ENCODE measurements at places on chromosomes 16 and 17. TPM values are rescaled to one million over a fixed set of nuclear protein-coding genes. Genes with fewer than 3 reads are reported as not detected.
A peak's percentile ranks its signal among the peaks of the same experiment; 100 is the strongest.

DNA sequence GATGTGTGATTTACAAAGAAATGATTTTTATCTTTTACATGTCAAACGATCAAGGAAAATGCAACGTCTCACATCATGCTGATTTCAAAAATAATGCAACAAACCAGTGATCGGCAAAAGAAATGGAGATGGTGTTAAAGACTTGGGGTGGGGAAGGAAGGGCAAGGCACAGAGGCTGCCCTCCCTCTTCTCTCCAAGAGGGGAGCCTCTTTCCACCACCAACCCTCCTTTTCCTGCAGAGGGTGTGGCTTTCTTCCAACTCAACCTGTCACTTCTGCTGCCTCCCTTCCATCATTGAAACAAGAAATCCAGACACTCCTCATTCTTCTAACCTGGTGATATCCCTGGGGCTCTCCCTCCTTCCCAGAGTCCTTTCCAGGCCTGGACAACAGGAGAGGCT lies 320.8 kb downstream of the SLC39A11 start:
- DNase-seq: no peak

DNA sequence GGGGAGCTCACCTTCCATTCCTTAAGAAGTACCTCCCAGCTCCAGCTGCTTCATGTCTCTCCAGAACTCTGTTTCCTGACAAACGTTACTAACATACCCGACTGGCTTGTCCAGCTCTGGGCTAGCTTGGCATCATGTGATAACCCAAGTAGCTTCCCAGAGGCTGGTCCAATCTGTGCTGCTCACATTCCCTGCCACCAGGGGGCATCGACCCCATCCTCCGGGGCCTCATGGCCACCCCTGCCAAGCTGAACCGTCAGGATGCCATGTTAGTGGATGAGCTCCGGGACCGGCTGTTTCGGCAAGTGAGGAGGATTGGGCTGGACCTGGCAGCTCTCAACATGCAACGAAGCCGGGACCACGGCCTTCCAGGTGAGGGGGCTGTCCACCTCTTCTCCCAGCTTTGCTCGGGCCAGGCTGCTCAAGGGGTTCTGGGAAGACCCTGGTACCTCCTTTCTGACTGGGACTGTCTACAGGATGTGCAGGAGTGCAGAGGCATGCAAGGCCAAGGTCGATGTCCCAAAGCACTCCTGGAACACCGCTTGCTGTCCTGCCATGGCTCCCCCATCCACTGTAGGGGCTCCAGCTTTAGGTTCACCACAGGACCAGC lies 7.6 kb downstream of the EPX start:
- peak; percentile 52 for DNase-seq

The MPP2 gene
- total RNA-seq: 13.2 TPM

The TBX4 gene
- total RNA-seq: not detected

DNA sequence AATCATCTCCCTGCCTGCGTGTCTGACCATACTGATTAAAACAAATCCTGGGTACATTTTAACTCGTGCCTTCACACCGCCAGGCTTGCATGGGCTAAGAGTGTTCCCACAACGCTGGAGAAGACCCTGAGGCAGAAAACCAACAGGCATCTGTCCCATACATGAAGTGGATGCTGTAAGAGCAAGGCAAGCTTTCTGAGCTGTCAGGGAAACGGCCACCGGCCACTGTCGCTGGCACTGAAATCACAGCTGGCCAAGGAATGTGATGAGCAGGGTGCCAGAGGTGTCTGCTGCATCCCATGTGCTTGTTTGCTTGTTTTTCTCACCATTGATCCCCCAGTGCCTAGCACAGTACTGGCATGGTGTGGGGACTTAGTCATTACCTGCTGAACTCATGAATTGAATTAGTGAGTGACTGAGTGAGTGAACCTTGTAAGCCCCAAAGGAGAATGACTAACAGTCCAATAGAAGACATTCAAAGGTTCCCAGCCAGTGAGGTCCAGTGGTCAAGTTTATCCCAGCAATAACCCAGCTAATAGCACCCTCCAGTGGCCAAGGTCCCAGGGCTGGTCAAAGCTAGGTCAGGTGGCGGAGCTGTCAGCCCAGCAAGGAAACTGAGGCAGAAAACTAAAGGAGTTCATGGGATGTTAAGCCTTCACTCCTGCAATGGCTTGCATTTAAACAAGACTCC lies 92.7 kb upstream of the CDH5 start:
- DNase-seq: no peak

The DPEP3 gene
- total RNA-seq: not detected

- no peak for DNase-seq
Measured at GRCh38 chr17:60598001-60598736, 1.8 kb upstream of the PPM1D start.

DNA sequence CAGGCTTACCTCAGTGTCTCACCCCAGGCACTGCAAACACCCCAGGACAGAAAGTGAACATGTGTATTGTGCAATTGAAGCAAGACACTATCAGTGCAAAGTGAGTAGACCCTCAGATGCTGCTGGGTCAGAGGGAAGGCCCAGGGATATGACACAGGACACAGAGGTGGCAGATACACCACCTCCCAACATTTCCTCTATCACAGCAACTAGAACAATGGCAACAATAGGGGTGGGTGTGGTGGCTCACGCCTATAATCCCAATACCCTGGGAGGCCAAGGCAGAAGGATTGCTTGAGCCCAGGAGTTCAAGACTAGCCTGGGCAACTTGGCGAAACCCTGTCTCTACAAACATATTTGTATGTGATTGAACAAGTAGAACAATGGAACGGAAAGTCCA lies 22.5 kb downstream of the MILR1 start:
- DNase-seq: no peak

- peak; percentile 72 for DNase-seq
Measured at GRCh38 chr17:35373984-35374765, 754 bp upstream of the SLFN11 start.

GRCh38 chr17:34024806-34025551 lies 230.1 kb upstream of the CCL2 start:
- no peak for DNase-seq

The KCNH6 gene
- total RNA-seq: not detected

The MYH13 gene
- total RNA-seq: not detected

DNA sequence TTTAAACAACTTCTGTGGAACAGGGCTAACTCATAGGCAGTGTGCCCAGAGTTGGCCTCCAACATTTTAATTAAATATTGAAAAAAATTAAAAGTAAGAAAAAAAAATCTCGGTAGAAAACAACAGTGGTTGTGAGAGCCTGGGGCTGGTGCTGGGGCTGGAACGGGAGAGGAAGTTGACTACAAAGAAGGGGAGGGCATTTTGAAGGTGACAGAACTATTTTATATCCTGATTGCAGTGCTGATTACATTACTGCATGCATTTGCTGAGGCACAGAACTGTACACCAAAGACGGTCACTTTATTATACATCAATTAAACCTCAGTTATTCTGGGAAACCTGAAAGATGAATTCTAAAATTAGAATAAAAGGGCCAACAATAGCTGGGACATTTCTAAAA lies 142.5 kb downstream of the PARN start:
- no peak for DNase-seq

DNA sequence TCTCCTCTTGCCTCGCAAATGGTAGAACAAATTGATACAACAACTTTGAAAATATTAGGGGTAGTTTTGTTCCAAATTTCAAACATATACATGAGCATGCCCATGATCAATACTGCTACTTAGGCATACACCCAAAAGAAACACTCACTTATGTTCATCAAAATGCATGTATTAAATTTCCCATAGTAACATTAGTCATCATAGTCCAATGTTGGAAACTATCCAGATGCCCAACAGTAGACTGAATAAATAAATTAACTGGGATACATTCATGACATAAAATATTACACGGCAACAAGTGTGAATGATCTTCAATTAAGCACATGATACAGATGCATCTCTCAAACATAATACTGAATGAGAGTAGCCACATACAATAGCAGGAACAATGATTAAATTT lies 391.6 kb downstream of the CDH11 start:
- no peak for DNase-seq

The NHLRC4 gene
- 0.82 TPM for total RNA-seq

DNA sequence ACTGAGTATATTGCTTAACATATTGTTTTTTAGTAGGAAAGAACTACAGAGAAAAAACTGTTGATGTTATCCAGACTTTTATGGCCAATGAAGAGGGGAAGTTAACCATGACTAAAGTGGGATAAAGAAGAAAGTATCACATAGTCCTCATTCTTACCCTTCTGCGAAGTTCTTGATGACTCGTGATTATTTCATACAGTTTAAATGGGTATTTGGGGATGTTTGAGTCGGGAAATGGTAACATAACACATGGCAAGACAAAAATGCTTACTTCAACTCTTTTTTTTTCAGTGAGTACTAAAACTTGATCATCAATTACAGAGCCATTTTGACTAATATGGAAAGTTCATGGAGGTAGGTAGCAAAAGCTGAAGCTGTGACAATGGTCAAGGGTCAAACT lies 4.9 kb downstream of the POLG2 start:
- DNase-seq: no peak

GRCh38 chr17:50689251-50689650 lies 18.5 kb downstream of the ANKRD40 start:
- DNase-seq: no peak

The PABPN1L gene
- not detected for total RNA-seq

DNA sequence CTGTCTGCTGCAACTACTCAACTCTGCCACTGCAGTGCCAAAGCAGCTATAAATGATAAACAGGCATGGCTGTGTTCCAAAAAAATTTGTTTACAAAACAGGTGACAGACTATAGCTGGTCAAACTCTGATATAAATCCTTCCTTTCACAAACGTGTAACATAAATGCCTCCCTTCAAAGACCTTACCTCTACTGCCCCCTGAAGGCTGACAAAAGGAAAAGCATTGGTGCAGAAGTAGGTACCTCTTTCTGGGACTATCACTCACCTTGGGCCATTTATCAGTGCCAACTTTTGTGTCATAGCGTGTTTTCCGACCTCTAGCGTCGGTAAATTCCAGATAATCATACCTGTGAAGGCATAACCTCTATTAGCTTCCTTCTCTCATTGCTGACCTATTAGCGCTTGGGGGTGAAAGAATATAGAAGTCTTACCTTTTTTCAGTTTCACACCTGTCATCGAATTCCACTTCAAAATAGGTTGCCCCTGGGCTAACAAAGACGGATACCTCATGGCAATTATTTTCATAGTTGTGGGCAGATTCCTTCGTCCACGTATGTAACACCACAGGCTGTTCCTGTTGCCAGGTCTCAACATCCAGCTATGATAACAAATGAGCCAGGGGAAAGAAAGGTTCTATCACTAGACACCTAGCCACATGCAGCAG lies 67.9 kb downstream of the ZZEF1 start:
- no peak for DNase-seq

- no peak for DNase-seq
Measured at GRCh38 chr16:49455991-49456745, 82.6 kb downstream of the C16orf78 start.

GRCh38 chr17:59145571-59146096 lies 9.4 kb downstream of the SKA2 start:
- no peak for DNase-seq

The CBX2 gene
- total RNA-seq: 0.76 TPM

GRCh38 chr17:38908676-38909181 lies 16.7 kb upstream of the LASP1NB start:
- DNase-seq: no peak

GRCh38 chr17:79809530-79810129 lies 12.8 kb upstream of the CBX8 start:
- DNase-seq: peak; percentile 70

- DNase-seq: no peak
Measured at GRCh38 chr16:1655909-1656807, 21.9 kb upstream of the JPT2 start.

GRCh38 chr17:67126983-67127382 lies 82.6 kb downstream of the CACNG1 start:
- DNase-seq: no peak

GRCh38 chr17:81386646-81387099 lies 8.6 kb upstream of the BAHCC1 start:
- peak; percentile 70 for DNase-seq

DNA sequence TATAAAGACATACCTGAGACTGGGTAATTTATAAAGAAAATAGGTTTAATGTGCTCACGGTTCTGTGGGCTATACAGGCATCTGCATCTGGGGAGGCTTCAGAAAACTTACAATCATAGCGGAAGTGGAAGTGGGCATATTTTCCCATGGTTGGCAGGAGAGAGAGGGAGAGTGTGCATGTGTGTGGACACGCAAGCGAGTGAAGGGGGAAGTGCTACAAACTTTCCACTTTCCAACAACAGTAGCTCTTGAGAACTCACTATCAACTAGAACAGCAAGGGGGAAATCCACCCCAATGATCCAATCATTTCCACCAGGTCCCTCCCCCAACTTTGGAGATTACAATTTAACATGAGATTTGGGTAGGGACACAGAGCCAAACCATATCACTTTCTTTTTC lies 11.1 kb downstream of the TAOK1 start:
- DNase-seq: no peak

DNA sequence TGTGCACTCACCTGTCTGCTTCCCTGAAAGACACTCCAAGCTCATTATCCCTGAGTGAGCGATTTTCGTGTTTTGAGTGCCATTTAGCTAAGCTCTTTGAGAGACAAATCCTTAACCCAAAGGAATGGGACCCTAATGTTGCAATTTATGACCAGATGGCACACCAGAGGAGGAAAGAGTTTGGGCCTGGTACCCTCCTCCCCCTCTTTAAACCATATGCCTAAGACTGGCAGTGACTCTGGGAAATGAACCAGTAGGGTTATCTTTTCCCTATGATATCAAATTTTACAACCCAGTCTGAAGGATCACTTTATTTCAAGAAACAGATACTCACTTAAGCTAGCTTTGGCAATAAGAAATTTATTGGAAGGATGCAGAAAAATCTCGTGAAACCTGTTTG lies 550.4 kb downstream of the TOX3 start:
- DNase-seq: no peak

- no peak for DNase-seq
Measured at GRCh38 chr16:31868691-31869167, 4.9 kb upstream of the ZNF267 start.

The HOXB5 gene
- 16.2 TPM for total RNA-seq

- DNase-seq: no peak
Measured at GRCh38 chr16:67459861-67460150, 21.2 kb downstream of the ATP6V0D1 start.
